ENCODE measurements at places on chromosomes 4 and X.

DNA sequence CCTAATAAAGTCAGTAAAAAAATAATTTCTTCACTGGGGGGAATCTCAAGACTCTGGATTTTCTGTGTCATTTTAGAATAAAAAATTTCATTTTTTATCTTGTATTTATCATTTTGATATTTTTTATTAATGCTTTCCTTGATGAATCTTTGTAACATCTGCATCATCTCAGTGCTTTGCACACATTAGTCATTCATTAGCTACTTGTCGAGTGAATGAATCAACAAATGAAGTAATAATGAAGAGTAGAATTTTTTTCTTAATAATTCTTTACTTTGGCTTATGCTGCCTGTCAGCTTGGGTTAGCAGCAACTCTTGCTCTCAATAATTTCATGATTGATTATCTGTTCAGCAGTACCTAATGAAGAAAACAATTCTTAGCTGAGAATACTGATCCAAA is 530.8 kb downstream of the GRXCR1 start:
- no peak for DNase-seq

DNA sequence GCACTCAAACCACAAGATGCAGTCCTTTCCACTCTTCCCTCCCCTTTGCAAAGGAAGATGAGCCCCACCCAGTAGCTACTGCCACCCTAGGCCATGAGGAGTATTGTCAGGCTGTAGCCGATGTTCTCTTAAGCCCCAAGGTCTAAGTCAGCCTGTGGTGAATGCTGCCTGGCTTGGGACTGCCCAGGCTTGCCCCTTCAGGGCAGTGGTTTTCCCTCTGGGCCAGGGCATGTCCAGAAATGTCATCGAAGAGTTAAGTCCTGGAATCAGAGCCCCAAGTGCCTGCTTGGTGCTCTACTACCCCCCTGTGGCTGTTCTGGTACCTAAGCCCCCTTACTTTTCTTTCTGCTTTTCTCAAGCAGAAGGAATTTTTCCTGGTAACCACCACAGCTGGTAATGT is 11.8 kb upstream of the PGK1 start:
- no peak for DNase-seq

DNA sequence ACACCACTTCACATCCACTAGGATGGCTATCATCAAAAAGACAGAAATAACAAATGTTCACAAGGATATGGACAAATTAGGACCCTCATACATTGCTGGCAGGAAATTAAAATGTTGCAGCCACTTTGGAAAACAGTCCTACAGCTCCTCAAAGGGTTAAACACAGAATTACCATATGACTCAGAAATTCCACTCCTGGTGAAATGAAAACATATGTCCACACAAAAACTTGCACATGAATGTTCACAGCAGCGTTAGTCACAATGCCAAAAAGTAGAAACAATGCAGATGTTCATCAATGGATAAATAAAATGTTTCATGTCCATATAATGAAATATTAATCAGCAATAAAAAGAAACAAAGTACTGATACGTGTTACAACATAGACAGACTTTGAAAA is 15.1 kb downstream of the S100G start:
- no peak for DNase-seq

- DNase-seq, result no peak
Observed at GRCh38 chrX:31190221-31190975, 118.6 kb upstream of the FTHL17 start.

DNA sequence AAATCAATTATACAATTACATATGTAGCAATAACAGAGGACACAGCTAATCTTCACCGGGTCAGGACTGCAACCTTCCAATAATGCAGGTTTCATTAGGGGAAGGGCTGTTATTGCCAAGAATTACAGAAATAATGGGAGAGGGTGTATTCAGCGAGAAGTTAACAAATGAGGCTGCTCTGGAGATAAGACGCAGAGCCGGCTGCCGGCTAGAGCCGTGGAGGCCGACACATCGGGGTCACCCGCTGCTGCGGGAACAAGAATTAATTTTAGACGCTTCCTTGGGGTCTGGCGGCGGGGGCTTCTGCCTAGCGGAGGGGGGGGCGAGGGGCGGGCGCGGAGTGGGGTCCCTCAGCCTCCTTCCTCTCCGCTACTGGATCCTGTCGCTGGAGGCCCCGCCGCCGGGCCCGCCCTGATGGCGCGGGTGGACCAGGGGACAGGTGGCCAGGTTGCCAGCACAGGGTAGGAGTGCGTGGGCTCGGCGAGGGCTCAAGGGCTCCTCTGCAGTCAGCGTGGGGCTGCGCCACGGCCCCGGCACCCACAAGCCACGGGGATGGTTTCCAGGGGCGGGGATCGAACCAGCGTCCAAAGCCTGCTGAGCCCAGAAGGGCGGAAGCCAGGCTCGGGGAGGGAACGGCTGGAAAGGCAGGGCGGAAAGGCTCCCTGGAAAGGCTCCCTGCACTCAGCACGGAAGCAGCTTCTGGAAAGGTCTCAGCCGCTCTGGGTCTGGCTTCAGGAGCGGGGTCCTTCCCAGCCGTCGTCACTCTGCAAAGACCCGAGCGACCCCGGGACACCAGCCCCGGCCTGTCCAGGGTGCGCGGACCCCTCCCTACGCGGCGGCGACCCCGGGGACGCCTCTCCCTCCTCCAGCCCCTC is 113.8 kb upstream of the NKX1-1 start:
- DNase-seq, result no peak

DNA sequence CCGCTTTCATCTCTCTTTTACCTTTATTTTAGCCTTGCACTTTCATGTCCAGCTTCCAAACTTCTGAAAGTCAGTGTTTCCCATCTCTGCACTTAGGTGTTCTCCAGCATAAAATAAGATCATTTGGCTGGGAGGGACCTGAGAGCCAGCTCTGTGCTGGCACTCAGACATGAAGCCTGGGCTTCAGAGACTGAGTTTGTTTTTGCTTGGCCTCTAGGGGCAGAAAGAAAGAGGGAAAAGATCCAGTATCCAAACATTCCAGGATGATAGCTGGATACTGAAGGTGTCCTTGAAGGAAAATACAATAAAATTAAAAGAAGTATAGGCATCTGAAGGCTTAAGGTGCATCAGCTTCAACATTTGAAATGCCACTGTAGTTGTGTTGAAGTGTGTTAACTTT is 202.4 kb upstream of the ZIC3 start:
- no peak for DNase-seq

DNA sequence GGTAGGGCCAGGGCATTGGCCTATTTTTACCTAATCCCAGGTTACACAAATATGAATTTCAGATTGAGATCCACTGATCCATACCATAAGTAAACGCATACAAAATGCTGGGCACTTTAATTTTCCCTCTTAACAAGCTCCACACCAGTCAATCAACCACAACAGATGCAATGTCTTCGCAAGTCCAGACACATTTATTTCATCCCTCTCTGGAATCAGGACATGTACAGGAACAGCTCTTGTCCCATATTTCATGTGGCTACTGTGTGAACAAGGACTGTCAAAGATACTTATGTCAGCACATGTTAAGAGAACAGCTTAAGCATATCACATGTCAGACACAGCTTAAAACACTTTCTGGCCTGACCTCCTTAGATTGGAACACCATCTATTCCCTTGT is 145.9 kb downstream of the PPP3CA start:
- DNase-seq, result no peak

DNA sequence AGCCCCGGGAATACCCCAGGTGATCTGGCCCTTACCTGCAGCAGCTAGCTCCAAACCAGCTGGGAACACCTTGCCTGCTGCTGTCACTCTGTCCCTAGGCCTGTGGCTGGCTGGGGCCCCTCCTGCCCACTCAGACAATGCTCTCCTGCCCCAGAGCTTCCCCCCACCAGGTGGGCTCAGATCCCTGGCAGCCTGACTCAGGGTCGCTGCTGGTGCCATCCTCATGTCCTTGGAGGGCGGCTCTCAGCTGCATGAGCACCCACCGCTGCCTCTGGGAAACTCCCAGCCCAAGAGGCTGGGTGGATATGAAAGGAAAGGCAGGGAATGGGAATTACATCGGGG is 15.8 kb downstream of the C4orf50 start:
- peak; percentile 46 for DNase-seq

DNA sequence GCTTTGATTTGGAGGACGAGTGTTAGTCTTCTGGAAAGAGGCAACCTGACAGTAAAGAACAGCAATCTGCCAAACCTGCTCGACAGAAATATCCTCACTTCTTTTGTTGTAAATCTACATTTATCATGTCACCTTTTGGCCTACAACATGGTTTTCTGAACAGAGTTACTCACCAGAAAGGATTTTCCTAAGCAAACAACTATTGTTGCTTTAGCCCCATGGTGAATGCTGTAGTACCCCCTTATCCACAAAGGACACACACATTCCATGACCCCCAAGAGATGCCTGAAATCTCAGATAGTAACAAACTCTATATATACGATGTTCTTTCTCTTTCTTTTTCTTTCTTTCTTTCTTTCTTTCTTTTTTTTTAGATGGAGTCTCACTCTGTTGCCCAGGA is 42.7 kb downstream of the TMEM150C start:
- DNase-seq, result no peak

DNA sequence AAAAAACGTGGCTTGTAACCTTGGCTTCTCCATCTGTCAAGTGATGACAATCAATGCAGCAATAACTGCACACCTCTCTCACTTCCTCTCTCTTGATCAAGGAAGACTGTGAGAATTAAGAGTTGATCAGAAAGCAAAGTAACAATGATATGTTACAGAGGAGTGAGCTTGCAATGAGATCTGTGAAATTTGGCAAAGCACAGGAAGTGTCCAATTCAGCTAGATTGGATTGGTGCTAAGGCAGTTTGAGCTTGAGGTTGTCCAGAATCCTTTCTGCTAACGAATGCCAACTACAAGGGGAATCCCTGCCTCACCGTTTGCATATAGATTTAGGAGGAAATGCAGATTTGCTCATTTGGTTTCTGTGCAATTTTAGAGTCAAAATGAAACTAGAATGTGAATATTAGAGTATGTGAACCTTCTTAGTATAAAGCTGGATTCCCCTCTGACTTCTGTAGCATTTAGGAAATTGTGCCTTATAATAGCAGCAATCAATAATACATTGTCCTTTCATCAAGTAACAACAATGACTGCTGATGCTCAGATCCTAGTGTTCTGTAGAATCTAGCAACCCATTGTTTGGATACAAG is 346.4 kb downstream of the PTTG2 start:
- no peak for DNase-seq

- DNase-seq, result no peak
Observed at GRCh38 chr4:105661028-105661427, 47.5 kb downstream of the INTS12 start.

- DNase-seq, result no peak
Observed at GRCh38 chrX:4572691-4573090, 859.2 kb upstream of the PRKX start.

DNA sequence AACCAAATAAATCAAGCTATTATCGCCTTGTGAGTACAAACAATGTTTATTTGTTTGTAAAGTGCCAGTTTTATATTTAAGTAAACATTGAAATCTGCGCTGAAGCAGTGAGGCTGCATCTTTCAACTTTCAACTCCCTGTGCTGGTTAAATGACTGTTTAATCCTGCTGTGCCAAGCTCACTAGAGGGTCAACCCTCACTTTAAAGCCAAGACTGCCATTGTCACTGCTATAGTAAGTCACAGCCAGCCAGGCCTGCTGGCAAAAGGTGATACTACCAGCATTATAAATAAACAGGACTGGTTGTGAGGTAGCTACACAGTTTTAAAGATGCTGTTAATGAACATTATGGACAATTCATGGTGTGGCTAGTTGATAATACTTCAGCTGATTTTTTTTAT is 34.6 kb downstream of the EFHC2 start:
- DNase-seq, result no peak

- DNase-seq, result no peak
Observed at GRCh38 chr4:176539091-176539784, 219.5 kb downstream of the SPCS3 start.

GRCh38 chr4:58646126-58646525 is 1535.9 kb upstream of the IGFBP7 start:
- no peak for DNase-seq

DNA sequence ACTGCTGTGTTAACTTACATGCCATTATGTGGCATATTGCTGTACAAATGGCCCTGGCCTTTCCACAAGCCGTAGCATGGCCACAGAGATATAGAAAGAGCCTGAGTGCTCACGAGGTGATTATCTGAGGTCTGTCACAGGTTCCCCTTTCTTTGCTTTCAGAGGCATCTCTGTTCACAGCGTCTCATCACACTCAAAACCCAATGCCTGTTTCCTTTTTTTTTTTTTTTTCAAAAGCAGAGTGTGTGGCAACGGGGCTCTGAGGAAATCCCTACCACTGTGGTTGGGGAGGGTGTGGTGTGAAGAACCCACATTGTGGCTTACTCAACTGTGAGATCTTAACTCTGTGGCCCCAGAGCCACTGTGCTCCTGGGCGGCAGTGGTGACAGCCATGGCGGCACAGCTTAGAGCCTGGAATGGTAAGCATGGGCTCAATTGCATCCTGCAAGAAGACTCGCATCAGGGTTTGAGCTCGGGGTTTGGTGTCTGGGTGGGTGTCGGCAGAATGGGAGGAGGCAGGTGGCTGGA is 30.8 kb downstream of the RTL5 start:
- no peak for DNase-seq

- no peak for DNase-seq
Observed at GRCh38 chrX:104679175-104679574, 113.2 kb downstream of the IL1RAPL2 start.

GRCh38 chr4:82789025-82789776 is 9.4 kb downstream of the SCD5 start:
- DNase-seq, result no peak

GRCh38 chr4:106092361-106093040 is 197.2 kb downstream of the NPNT start:
- no peak for DNase-seq

DNA sequence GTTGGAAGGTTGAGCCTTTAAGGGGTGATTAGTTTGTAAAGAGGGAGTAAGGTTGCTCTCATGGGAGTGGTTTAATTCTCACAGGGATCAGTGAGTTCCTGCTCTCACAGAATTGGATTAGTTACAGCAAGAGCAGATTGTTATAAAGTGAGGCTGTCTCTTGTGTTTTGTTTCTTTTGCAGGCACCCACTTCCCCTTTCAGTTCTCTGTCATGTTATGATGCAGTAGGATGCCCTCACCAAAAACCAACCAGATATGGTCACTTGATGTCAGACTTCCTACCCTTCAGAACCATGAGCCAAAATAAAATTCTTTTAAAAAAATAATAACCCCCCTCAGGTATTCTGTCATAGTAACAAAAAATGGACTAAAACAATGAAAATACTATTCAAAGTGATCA is 19.9 kb upstream of the IGSF1 start:
- DNase-seq, result no peak

GRCh38 chrX:47613082-47613481 is 6.6 kb downstream of the SYN1 start:
- DNase-seq, result no peak

DNA sequence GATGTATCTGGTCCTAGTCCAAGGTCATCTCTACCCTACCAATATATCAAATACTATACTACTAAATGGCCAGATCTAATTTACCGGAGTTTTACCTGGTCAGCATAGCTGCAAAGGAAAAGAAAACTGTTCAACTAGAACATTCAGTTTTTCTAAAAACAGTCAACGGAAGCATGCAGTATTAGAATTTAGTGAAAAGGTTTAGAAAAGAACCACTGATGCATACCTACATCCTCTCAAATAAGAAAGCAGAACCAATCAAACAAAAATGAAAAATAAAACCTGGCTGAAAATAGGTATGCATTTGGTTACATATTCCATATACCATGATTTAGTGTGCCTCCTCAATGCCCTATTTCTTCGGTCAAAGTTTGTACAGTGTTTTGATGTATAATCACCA is 140.0 kb downstream of the CHM start:
- DNase-seq, result no peak

GRCh38 chr4:180398564-180398963 is 1844.6 kb upstream of the TENM3 start:
- DNase-seq, result no peak

GRCh38 chrX:143633461-143634308 is 2.2 kb downstream of the SLITRK4 start:
- DNase-seq, result no peak

- no peak for DNase-seq
Observed at GRCh38 chr4:148787831-148788477, 345.7 kb upstream of the NR3C2 start.

Measured in sciatic nerve (tissue), 2 donors.